Left lung (tissue), 14 donors: ENCODE measurements at places on chromosomes 2 and 18. TPM values are rescaled to one million over a fixed set of nuclear protein-coding genes. Genes with fewer than 3 reads are reported as not detected.

Gene CTDSP1
- 147 TPM for total RNA-seq

Gene RBM45
- total RNA-seq, result 11.5 TPM

Gene CCDC121
- 2.9 TPM for total RNA-seq

DNA sequence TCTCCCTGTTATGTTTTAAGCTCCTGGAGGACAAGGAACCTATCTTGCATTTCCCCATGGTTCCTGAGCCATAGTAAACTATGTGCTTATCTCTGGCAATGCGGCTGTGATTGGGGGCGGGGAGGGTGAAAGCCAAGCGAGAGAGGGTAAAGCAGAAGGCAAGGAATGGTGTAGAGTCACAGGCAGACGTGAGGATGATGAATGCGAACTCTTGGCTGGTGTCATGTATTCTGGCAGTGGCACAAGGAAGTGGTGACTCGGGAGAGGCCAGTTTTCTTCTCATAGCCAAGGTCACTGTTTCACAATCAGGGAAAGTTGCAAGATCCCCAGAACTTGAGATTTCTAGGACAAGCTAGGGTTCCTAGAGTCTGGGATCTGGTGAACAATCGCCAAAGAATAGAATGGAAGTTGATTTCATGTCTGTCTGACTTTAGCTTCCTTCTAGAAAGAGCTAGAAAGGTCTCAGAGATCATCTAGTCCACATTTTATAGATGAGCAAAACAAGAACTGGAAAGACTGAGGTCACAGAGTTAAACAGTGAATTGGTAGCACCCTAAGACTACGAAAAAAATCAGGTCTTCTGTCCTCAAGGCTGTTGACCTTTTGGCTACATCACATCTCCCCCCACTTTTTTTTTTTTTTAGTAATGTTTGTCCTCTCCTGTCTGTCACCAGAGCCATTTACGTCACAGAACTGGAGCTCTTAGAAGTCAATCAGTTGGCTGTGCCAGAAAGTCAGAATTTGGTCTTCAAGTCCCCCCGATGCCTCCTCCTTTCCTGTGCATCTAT lies 137.0 kb downstream of the BCL11A start:
- H3K4me3 ChIP-seq, result no peak overlapping the region
- no peaks in the 10 kb centered on the region for H3K4me1 ChIP-seq
- no peak overlapping the region for H3K27ac ChIP-seq
- H3K36me3 ChIP-seq, result no peaks in the 10 kb centered on the region

- H3K4me1 ChIP-seq, result no peaks in the 10 kb centered on the region
- no peak overlapping the region for H3K27ac ChIP-seq
- DNase-seq, result no peak
- H3K36me3 ChIP-seq, result no peaks in the 10 kb centered on the region
- no peaks in the 10 kb centered on the region for H3K27me3 ChIP-seq
These were observed 48.6 kb upstream of the SEC11C start for GRCh38 chr18:59090966-59091603.

- H3K4me1 ChIP-seq, result peaks cover 3% of the 10 kb centered on the region
- no peaks in the 10 kb centered on the region for H3K36me3 ChIP-seq
- H3K27ac ChIP-seq, result no peak within 1 kb of the TSS
- DNase-seq, result no peak
These were observed at the start of gene MAB21L4 for GRCh38 chr2:240895656-240896388. MAB21L4 (minus strand) TSS chr2:240896156; CDS start chr2:240895997, 159 bp downstream.
